ENCODE measurements at places on chromosomes 1 and 21.

GRCh38 chr21:38853421-38853919 lies 47.7 kb downstream of the ETS2 start:
- no peak for DNase-seq

- no peak for DNase-seq
Measured at GRCh38 chr1:4121834-4122512, 221.9 kb upstream of the C1orf174 start.

DNA sequence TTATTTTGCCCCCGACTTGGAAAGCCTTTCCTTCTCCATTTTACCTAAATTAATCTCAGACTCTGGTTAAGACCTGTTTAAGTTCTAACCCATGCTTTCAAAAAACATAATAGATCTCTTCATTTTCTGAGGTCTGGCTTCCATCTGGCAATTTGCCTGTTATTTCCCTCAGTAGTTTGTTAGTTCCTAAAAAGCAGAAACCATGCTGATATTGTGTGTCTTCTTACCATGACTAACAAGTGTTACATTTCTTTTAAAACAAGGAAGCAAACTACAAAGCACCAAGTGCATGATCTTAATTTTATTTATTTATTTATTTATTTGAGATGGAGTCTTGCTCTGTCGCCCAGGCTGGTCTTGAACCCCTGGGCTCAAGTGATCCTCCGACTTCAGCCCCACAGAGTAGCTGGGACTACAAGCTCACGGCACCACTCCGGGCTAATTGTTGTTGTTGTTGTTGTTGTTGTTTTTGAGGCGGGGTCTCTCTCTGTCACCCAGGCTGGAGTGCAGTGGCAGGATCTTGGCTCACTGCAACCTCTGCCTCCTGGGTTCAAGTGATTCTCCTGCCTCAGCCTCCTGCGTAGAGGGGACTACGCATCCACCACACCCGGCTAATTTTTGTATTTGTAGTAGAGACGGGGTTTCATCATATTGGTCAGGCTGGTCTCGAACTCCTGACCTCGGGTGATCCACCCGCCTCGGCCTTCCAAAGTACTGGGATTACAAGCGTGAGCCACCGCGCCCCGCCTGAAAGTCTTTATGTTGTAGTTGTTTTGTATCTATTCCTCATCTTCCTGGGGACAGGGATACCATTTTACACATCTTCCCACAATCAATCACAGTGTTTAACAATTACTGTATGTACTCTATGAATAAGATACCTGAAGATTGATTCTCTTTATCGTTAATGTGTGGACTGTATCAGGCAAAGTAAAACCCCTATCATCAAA lies 1.3 kb upstream of the PATJ start:
- DNase-seq, result no peak

- no peak for DNase-seq
Measured at GRCh38 chr1:33384040-33384812, 46.7 kb downstream of the PHC2 start.

DNA sequence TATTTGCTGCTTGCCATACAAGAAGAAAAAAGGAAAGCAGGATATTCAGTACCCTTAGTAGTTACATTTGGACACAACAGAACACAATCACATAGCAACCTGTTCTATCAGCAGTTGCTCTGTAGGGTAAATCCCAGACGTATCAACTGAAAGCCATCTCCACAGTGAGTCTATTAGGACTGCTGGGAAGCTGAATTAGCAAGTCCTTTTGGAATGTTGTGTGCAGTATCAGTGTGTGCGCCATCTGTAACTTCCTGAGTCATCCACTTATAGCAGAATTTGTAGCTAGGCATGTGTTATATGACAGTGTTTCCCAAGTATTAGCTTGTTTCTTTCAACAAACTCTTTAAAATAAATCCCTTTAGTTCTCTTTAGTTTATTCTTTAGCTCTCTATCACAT lies 21.3 kb downstream of the CCDC30 start:
- DNase-seq, result no peak

DNA sequence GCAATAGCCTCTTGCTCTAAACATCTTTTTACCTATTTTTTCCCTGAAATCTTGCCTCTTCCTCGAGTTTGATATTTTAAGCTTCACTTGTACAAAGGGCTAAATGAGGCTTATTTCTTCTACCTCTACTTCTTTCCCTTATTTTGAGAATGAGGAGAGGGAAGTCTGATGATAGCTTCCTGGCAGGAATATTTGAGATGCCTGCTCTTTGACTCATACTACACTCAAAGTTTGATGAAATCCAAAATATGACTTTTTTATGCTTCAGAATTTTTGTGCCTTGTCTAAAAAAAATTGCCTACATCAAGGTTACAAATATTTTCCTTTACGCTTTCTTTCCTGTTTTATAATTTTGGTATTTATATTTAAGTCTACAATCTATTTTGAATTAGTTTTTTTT lies 624.4 kb upstream of the PLXNA2 start:
- no peak for DNase-seq

DNA sequence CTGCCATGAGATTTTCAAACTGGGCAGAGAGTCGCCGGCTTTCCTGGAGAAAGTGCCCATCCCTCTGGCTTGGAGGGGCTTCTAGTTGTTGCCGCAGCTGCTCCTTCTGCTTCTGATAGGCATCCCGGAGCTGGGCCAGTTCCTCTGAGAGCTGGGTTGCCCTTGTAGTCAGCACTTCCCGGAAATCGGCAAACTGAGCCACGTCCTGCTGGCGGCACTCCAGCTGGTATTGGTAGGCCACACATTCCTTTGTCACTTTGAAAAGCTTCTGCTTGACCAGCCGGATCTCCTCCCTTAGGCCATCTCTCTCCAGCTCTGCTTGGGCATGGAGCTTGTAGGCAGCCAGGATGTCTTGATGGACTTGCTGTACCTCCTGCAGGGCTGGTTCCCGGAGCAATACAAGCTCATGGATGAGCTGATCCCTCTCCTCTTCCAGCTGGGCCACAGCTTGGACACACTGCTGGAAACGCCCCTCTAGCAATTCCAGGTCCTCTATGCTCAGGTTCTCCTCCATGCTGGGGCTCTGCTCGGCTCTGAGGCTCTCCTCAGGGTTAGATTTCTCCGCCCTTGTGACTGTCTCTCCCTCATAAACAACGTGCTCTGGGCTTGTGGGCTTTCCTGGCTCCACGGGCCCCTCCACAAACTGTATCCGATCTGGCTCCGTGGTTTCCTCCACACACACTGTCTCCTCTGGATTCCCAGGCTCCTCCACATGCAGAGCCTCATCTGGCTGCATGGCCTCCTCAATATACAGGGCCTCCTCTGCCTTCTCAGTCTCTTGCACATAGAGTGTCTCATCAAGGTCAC lies 7.3 kb downstream of the SYNC start:
- DNase-seq, result no peak

All from NCI-H1436 treated with DMSO at 0.1 percent for 48 hours (cell line).